ENCODE measurements at places on chromosomes 3 and 15.

- no peak for DNase-seq
These were observed 4.1 kb downstream of the SV2B start for GRCh38 chr15:91104111-91104510.

- DNase-seq: no peak
These were observed 6.7 kb downstream of the CA12 start for GRCh38 chr15:63374686-63375520.

DNA sequence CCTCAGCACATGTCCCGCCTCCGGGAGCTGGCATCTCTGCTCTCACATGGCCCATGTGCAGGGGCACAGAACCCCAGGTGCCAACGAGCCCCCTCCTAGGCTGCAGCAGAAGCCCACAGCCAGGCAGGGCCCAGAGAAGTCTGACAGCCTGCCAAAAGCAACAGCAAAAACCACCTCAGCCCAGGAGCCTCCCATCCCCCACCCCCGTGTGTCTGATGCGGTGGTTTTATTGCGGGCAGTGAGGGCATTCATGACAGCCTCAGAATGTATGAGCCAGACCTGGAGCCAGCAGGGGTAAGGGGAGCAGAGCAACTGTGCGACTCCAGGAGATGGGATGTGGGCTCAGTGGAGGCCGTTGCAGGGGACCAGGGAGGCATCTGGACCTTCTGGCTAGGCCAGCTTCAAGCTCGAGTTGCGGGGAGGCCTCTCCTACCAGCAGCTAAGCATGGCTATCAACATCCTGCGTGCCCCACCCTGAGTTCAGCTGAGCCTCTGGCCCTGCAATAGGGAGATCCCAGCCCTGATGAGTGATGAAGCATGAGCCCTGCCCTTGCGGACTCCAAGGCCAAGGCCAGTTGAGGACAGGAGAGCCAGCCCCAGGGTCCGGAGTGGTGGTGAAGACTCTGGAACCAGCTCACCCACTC lies 52.5 kb downstream of the CYP11A1 start:
- no peak for DNase-seq

DNA sequence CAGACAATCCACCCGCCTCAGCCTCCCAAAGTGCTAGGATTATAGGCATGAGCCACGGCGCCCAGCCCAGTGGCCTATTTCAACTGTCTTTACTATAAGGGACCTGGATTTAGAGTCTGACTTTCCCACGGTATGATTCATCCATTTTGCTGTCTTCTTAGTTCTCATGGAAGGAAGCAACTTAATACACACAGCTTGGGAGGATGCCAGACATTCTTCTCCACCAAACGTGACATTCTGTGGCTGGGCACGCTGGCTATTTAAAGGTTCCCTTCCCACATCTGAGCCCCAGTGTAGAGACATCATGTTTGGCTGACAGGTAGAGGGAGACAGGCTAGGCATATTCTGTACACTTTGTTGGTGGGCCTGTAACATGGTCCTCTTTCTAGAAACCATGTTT lies 26.2 kb downstream of the FAM43A start:
- DNase-seq: peak; percentile 49

- no peak for DNase-seq
These were observed 34.4 kb downstream of the TNK2 start for GRCh38 chr3:195873971-195874370.

DNA sequence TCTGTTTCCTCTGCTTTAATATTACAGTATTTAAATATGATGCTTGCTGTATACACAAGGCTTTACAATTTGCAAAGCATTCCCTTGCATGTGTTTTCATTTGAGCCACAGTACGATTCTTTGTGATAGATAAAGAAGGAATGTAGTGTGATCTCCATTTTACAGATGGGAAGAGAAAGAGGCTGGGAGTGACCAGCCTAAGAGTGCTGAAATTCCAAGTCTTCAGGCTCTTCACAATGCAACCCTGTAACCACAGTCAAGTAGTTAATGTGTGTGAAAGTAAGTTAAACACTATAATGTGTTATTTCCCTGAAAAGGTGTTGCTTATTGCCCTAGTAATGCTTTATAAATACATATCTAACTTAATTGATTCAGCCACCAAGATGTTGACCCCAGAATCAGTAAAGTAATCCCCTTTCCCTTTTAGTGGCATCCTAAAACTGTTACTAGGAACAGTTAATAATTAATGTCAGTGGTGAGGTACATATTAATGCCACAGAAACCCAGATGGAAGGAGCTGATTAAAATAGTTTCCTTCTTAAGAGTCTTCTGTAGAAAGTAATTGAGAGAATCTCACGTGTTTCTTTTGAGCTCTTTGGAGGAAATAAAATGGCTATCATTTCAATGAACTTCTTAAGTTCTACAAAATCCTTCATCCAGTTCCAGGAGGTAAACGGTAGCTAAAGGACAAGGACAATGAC lies 110.4 kb downstream of the IL12A start:
- DNase-seq: no peak

- no peak for DNase-seq
These were observed 28.7 kb downstream of the GPR171 start for GRCh38 chr3:151174351-151174750.

- DNase-seq: no peak
These were observed 29.8 kb upstream of the SENP5 start for GRCh38 chr3:196837819-196838420.

All from SW 1271 (cell line).